ENCODE measurements at places on chromosomes 1 and 21.

DNA sequence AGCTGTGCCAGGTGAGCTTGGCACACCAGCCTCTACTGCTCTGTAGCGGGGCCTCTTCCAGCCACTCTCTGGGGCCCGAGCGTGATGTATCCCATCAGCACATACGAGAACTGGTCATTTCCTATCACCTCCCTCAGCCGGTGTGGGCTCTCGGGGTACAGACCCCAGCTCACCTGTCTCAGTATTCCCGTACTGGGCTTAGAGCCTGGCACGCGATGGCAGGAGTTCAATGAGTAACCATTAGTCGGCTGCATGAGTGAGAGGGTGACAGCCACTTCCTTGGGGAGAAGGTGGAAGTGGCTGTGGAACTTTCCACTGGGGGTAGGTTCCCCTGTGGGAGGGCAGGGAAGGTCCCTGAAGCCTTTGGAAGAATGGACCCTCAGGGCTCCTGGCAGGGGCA, 46.1 kb downstream of the ECE1 start:
- DNase-seq = no peak

DNA sequence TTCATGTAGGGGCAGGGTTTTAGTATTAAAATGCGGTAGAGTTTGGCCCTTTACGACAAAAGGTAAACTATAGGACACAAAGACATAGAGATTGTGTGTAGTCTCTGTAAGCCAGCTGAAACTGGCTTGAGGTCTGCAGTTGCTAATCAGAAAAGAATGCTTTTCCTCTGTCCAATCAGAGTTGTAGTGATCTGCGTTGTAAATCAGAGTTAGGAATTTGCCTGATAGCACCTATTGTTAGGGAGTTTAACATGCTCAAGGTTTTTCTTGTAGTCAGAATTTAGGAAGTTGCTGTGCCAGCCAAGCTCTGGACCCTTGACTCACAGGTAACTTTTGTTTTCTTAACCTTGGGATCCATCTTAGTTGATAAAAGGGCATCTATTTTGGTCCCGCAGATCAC, 61.2 kb upstream of the VTCN1 start:
- no peak for DNase-seq

DNA sequence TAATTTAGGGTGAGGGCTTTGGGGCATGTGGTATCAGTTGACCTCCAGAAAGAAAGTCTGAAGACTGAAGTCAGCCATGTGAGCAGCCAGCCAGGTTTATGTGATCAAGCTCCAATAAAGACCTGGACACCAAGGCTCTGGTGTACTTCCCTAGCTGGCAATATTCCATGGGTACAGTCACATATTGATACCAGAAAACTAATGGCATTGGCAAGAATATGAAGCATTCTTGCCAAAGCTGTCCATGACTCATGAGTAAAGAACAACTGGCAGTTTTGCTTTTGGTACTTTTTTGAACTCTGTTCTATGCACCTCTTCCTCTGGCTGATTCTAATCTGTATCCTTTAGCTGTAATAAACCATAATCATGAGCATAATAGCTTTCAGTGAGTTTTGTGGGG, 415.3 kb upstream of the CAMK1G start:
- peak; percentile 33 for DNase-seq

DNA sequence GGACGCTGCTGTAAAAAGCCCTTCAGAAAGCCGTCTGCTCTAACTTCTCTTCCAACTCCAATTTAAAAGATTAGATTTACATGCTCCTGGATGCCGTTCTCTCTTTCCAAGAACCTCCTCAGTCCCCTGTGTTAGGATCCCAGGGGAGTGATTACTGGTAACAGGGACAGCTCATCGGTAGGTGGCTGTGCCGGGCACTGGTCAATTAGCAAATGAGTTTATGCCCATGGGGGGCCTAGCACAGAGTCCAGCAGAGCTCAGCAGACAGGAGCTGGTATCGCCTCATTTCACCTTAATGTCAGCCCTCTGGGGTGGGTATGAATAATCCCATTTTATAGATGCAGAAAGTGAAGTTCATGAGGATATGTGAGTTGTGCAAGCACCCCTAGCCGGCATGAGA, 191.9 kb downstream of the GRIK3 start:
- no peak for DNase-seq

GRCh38 chr1:116504308-116505156, 66.3 kb downstream of the CD58 start:
- no peak for DNase-seq

GRCh38 chr1:18316764-18317163, 164.0 kb upstream of the KLHDC7A start:
- DNase-seq = no peak

DNA sequence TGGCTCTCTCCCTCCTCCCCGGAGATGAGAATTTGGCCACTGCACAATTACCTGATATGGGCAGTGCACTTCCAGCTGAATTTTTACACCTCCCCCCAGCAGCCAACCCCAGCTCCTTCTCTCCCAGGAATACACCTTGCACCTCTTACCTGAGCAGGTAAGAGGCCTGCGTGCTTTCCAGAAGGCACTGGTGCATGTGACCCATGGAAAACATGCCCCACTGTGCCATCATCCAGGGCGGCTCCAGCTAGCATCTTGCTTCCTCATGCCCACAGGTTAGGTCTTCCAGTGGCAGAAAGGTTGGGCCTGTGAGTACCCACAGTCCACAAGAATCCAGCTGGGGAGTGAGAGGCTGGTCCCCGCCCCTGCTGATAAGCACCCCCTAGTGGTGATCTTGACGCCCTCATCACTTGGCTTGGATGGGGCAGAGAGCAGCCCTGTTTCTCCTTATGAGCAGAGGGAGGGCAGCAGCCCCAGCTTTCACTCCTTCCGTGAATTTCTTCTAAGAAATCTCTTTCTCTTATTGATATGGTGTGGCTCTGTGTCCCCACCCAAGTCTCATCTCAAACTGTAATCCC, 57.8 kb downstream of the EDARADD start:
- no peak for DNase-seq

DNA sequence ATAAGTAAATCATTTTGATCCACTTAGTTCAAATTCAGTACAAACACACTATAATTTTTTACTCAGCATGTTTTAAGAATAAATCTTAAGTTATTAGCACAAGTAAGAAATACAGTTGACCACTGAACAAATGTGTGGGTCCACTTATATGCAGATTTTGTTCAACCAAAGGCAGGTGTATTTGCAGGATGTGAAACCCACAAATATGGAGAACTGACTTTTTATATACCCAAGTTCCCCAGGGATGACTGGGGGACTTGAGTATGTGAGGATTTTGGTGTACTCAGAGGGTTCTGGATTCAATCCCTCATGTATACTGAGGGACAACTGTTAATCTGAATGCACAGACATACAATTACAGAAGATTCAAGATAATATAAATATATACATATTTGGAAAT, 25.7 kb upstream of the ERICH3 start:
- DNase-seq = no peak

- no peak for DNase-seq
Measured at GRCh38 chr1:3668148-3668547, 15.8 kb downstream of the TP73 start.

DNA sequence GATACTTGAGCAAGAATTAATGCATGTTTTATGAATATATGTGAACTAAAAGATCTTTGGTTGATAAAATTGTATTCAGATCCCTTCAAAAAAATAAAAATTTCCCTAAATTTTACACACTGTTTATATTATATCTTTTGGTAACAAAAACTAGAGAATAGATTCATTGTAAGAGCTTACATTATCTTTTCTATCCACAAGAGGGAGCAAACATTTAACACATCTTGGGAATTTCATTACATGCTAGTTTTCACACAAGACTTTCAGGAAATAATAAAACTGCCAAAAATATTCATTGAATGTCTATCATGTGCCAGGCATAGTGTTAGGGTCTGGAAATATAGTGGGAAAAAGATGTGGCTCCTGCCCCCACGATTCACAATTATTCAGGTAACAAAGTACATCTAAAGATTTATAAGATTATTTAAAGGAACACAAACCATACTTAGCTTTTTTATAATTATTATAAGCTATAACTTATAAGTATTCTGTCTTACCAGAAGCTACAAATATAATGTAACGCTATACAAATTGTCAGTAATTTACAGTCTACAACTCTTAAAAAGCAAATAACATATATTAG, 30.6 kb downstream of the FAF1 start:
- peak; percentile 11 for DNase-seq

GRCh38 chr1:164423136-164423535, 135.8 kb upstream of the PBX1 start:
- DNase-seq = no peak

DNA sequence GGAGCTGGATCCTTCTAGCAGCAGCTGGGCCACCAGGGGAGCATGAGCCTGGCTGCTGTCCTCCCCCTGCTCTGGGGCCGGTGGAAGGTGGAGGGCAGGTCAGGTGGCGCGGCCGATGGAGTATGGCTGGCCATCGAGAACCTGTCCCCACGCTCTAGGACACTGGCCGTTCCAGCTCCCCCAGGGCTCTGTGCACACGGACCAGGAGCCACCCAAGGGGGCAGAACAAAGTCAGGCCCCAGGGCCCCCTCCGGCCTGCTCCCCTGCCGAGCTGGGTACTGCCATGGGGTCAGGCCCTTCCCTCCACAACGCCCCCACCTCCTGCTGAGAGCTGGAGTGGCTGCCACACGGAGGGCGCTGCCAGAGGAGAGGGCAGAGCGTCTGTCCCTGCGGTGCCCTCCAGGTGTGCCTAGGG, 4.5 kb upstream of the PLCH2 start:
- no peak for DNase-seq

DNA sequence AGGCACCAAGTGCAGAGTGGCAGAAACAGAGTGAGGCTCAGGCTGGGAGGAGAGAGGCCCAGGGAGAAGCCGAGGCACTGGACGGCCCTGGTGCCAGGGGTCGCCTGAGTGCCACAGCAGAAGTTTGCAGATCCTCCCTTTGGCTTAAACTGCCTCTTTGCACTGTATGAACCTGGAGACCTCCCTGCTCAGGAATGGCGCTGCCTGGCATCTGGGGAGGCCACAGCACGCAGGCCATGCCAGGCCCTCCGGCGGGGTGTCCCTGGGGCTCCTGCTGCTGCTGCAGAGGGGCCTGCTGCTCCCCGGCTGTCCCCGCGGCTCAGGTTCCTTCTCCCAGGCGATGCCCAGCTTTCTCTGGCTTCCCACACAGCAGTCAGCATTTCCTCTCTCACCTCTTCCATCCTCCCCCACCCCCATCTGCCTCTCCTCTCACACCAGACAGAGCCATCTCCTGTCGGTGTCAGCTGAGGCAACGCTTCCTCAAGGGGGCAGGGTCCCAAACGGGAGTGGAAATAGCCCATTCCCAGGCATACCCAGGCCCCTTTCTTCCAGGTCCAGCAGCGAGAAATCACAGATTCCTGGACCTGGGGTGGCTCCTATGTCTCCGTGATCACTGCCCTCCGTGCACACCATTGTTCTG, 35.2 kb downstream of the SYT6 start:
- no peak for DNase-seq

DNA sequence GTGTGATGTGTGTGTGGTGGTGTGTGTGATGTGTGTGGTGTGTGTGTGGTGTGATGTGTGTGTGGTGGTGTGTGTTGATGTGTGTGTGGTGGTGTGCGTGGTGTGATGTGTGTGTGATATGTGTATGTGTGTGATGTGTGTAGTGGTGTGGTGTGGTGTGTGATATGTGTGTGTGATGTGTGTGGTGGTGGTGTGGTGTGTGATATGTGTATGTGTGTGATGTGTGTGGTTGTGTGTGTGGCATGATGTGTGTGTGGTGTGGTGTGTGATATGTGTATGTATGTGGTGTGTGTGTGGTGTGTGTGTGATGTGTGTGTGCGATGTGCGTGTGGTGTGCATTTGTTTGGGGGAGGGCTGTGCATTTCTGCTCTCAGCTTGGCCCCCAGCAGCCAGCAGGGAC, 7.1 kb upstream of the PCBP3 start:
- DNase-seq = no peak

GRCh38 chr21:42847051-42847707, 32.2 kb downstream of the WDR4 start:
- no peak for DNase-seq

DNA sequence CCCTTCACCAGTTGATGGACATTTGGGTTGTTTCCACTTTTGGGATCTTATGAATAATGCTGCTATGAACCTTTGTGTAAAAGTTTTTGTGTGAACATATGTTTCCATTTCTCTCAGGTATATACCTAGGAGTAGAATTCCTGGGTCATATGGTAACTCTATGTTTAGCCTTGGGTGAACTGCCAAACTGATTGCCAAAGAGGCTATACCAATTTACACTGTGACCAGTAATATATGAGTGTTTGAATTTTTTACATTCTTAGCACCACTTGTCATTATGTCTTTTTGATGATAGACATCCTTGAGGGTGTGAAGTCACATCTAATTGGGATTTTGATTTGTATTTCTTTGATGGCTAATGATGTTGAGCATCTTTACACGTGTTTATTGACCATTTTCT, 290.1 kb downstream of the DUSP10 start:
- no peak for DNase-seq

DNA sequence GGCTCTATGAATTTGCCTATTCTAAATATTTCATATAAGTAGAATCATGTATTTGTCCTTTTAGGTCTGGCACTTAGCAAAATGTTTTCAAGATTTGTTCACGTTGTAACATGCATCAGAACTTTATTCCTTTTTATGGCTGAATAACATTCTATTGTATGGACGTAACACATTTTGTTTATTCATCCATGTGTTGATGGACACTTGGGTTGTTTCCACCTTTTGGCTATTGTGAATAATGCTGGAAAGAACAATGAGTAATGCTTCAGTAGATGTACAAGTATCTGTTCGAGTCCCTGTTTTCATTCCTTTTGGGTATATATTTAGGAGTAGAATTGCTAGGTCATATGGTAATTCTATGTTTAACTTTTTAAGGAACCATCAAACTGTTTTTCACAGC, 24.7 kb downstream of the SLC35A3 start:
- no peak for DNase-seq

DNA sequence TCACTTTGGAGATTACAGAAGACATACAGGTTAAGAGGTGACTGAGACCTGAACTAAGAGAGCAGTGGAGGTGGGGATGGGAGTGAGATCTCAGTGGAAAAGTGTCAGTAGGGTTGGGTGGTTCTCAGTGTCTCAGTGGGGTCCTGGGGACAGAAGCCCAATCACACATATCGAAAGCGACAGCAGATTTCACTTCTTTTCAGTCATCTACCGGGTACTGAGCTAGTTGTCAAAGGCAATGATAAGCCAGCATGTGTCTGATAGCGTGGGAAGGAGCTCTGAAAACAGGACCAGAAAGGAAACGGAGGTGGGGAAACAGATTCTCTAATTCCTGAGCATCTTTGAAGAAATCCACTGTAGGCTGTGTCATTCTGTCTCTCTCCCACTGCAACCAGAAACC, 59.5 kb downstream of the RHOU start:
- DNase-seq = no peak

DNA sequence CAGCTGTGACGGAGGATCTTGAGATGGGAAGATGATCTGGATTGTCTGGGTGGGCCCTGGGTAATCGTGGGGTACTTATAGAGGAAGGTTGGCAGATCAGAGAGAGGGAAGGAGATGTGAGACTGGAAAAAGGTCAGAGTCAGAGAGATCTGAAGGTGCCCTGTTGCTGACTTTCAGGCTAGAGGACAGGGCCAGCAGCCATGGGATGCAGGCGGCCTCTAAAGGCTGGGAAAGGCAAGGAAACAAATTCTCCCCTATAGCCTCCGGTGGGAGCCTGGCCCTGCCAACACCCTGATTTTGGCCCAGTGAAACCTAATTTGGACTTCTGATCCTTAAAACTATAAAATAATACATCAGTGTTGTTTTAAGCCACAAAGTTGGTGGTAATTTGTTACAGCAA, 153.5 kb upstream of the TMEM51 start:
- DNase-seq = no peak

GRCh38 chr1:165397944-165398343, 41.4 kb upstream of the LMX1A start:
- DNase-seq = peak; percentile 66
